ENCODE measurements at places on chromosomes 13 and 19.
A peak's percentile ranks its signal among the peaks of the same experiment; 100 is the strongest.

DNA sequence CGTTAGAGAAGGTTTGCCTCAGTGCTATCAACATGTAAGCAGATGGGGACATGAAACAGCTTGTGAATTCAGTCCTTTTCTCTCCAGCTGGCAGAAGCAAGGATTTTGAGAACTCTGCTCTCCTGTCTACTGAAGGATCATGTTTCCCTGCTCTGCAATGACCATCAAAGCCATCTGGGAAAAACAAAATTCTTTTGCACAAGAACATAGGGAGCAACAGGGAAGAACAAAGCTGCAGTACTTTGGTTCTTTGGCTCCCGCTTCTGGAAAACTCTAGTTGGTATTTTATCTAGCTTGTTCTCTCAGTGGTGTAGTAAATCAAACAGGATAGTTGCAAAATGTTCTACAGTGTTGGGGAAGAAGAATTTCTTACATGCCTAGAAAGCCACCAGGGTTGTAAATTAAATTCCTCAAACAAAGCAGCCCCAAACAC, 270.4 kb downstream of the ENOX1 start:
- peak; percentile 67 for DNase-seq

DNA sequence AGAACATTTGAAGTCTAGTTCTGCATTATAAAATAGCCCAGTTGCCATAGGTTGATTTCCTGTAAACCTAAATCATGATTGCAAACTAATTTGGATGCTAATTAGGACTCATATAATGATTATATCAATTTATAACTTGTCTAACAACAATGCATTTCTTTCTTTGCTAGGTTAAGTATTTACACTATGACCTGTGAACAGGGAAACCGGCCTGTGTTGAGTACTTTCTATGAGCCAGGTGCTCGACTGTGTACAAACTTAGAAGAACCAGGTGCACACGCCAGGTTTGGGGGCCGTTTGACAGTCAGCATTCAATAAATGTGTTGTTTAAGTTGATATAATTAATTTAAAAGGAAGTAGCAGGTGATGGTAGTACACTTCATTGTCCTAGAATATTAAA, 203.1 kb downstream of the TM9SF2 start:
- DNase-seq = no peak

DNA sequence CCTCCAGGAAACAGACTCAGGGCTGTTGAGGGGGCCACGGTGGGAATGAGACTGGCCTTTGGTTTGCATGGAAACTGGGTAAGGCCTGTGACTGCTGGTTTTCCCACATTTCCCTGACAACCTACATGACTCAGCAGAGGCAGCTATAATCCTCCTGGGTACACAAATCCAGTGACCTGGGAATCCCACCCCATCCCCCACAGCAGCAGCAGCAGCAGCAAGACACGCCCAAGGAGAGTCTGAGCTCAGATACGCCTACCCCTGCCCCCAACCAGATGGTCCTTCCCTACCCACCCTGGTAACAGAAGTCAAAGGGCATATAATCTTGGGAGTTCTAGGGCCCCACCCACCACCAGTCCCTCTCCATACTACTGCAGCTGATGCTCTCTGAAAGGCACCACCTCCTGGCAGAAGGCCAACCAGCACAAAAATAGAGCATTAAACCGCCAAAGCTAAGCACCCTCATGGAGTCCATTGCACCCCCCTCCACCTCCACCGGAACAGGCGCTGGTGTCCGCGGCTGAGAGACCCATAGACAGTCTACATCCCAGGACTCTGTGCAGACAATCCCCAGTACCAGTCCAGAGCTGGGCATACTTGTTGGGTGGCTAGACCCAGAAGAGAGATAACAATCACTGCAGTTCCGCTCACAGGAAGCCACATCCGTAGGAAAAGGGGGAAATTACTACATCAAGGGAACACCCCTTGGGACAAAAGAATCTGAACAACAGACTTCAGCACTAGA, 237.2 kb upstream of the SPRY2 start:
- no peak for DNase-seq

GRCh38 chr19:14381689-14382474, 638 bp downstream of the ADGRE5 start:
- peak; percentile 27 for DNase-seq

- peak; percentile 1 for DNase-seq
Measured at GRCh38 chr13:85427416-85427815, 371.8 kb downstream of the SLITRK6 start.

DNA sequence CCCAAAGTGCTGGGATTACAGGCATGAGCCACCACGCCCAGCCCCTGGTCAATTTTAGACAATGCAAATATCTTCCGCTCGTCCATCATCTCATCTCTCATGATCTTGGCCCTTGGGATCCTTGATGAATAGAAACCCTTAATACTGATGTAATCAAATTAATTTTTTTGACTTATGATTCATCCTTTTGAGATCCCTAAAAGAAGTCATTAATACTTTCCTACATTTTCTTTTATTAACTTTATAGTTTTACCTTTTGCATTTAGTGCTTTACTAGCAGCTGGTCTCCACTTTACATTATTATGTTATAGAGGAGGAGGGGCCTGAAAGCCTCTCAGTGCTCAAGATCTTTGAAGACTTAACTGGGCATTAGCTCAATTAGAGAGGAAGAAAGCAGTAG, 7.7 kb upstream of the KASH5 start:
- DNase-seq = no peak

GRCh38 chr13:36920616-36921185, 663 bp upstream of the SMAD9 start:
- no peak for DNase-seq

- DNase-seq = no peak
Measured at GRCh38 chr19:1516395-1516753, 3.6 kb upstream of the ADAMTSL5 start.

DNA sequence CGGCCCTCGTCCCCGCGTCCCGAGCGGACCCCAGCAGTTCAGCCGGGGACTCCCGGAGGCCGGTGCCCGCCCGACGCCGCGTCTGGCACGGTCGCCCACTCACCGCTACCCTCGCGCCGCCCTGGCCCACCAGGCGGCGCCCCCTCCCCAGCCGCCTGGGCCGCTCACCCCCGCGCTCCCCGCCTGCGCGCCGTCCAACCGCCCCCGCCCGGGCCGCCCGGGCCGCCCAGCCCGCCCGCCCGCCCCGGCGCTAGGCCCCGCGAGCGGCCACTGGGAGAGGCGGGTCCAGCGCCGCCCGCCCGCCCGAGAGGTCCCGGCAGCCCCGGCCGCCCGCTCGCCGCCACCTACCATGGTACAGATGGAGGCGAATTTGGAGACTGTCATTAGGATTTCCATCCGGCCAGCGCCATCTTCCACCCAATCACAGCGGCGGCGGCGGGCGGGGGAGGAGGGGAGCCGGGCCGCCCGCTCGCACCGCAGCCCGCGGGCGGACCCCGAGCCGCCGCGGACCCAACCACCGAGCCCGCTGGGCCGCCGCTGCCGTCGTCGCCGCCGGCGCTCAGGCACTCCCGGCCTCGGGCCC, at the start of gene USP12:
USP12 (minus strand) TSS at position 568 of the 583 bp plus-strand sequence; CDS start at position 396, 172 bp downstream.
- DNase-seq = no peak

Data from iris pigment epithelial cell (primary cell).